ENCODE measurements at places on chromosomes 6 and 20. TPM values are rescaled to one million over a fixed set of nuclear protein-coding genes. Genes with fewer than 3 reads are reported as not detected.
A peak's percentile ranks its signal among the peaks of the same experiment; 100 is the strongest.

- H3K27ac ChIP-seq: no peak overlapping the region
- H3K27me3 ChIP-seq: peaks cover 28% of the 10 kb centered on the region
Measured at GRCh38 chr6:28537065-28537464, 11.4 kb downstream of the GPX5 start.

DNA sequence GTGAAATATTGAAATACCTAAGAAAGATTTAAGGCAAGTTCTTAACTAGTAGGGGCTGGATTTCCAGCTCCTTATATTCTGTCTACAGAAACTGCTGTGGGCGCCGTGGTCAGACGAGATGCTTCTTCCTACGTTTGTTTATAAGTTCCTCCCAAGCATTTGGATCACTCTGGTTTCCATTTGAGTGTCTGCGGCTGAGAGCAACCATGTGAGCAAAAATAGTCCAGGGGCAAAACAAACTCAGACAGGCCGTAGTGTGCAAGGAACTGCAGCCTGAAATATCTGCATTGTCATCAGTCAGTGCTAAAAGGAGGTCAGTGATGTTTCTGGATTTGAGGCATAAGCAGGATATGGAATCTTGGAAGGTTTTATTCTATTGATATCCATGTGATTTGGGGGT, 485.9 kb upstream of the JAG1 start:
- H3K36me3 ChIP-seq: no peaks in the 10 kb centered on the region
- H3K27me3 ChIP-seq: peaks cover 2% of the 10 kb centered on the region
- H3K4me3 ChIP-seq: no peak overlapping the region
- no peak overlapping the region for H3K27ac ChIP-seq
- no peaks in the 10 kb centered on the region for H3K4me1 ChIP-seq
- no peak for DNase-seq

DNA sequence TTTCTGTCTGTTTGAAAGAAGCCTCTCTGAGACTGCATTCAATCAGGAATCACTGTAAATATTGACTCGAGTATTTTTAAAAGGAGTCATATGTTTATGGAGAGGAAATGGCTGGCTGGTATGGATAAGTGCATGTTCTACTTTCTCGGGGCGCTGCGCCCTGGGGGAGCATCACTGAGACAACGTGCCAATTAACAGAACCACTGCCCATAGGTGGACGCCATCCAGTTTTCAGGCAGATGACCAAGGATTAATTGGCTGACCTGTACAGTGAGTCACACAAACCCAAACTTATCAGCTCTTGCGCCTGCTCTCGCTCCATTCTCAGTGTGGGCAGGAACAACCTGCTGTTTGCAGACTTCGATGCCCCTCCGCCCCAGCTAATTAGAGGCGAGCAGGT, 571.2 kb downstream of the QKI start:
- H3K27me3 ChIP-seq: peaks cover 2% of the 10 kb centered on the region
- no peak for DNase-seq
- no peak overlapping the region for H3K4me3 ChIP-seq

- no peak for DNase-seq
- peak overlapping the region; percentile 55 for H3K27ac ChIP-seq
- peaks cover 58% of the 10 kb centered on the region for H3K36me3 ChIP-seq
- H3K27me3 ChIP-seq: no peaks in the 10 kb centered on the region
Measured at GRCh38 chr20:35279533-35280174, 1.7 kb upstream of the MMP24OS start.

DNA sequence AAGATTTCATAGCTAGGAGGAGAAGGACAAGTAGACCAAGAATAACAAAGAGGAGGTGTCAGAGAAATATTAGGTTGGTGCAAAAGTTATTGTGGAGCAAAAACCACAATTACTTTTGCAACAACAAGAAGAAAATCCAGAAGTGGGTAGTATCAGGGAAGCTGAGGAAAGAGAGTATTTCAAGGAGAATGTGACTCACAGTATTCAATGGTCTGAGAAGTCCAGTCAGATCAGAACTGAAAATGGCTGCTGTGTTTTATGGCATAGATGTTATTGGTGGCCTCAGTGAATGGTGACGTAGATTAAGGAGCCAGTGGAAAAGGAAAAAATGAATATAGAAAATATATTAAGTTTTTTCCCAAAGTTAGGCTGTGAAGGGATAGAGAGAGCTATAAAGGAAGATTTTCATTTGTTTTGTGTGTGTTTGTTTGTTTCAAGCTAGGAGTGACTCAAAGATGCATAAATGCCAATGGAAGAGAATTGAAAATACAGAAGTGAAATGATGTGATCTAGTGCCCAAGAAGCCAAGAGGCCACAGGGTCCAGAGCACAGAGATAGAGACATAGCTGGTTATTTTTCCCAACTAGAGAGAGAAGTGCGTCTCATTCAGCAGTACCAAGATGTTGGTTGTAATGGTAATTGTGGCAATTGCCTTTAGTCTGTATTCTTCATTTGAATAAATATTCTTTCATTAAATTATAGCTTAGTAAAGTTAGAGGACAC, 112.8 kb downstream of the ADTRP start:
- H3K27me3 ChIP-seq: peaks cover 5% of the 10 kb centered on the region
- no peaks in the 10 kb centered on the region for H3K36me3 ChIP-seq
- H3K4me1 ChIP-seq: peaks cover 13% of the 10 kb centered on the region
- DNase-seq: no peak
- H3K4me3 ChIP-seq: no peak overlapping the region

DNA sequence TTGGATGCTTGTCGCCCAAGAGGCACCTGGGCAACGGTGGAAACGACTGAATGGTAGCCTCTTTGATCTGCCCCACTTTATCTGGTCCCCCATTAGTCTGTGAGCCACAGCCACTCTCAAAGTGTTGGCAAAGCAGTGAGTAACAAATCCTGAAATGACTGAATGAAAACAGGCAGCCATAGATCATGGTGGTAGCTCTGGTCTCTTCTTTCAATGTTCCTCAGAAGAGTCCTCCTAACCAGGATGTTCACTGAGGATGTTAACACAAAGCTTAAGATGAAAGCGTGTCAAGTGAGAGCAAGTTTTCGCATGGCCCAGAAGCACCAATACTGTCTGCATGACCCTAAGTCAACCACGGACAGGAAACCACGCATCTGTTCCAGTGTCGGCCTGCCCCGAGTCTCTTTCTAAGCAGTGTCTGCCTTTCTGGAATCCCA, 107.3 kb downstream of the IRF4 start:
- peaks cover 87% of the 10 kb centered on the region for H3K4me1 ChIP-seq
- H3K27ac ChIP-seq: peak overlapping the region; percentile 93
- peak; percentile 81 for DNase-seq
- H3K27me3 ChIP-seq: no peaks in the 10 kb centered on the region
- H3K36me3 ChIP-seq: peaks cover 38% of the 10 kb centered on the region

- no peak overlapping the region for H3K27ac ChIP-seq
- H3K4me1 ChIP-seq: peaks cover 12% of the 10 kb centered on the region
- no peak overlapping the region for H3K4me3 ChIP-seq
- H3K27me3 ChIP-seq: peaks cover 13% of the 10 kb centered on the region
- no peaks in the 10 kb centered on the region for H3K36me3 ChIP-seq
- DNase-seq: no peak
Measured at GRCh38 chr6:3773678-3774298, 22.3 kb upstream of the PXDC1 start.

DNA sequence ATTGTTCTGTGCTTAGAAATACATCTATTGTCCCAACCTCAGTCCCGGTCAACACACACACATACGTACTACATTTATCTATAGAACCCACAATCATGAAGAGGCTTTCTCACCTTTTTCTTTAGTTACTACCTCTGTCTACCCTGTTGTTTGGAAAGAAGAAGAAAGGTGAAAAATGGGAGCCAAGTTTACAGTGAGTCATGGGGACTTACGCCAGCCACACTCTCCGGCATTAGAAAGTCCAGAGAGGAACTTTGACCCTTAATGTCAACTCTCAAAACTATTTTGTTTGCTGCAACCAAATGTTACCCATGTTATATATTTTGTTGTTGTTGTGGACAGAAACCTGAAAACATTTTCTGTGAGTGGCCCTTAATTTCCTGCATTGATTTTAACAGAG, 259.1 kb downstream of the ZFAND3 start:
- no peak overlapping the region for H3K4me3 ChIP-seq
- H3K27ac ChIP-seq: no peak overlapping the region
- H3K27me3 ChIP-seq: no peaks in the 10 kb centered on the region

DNA sequence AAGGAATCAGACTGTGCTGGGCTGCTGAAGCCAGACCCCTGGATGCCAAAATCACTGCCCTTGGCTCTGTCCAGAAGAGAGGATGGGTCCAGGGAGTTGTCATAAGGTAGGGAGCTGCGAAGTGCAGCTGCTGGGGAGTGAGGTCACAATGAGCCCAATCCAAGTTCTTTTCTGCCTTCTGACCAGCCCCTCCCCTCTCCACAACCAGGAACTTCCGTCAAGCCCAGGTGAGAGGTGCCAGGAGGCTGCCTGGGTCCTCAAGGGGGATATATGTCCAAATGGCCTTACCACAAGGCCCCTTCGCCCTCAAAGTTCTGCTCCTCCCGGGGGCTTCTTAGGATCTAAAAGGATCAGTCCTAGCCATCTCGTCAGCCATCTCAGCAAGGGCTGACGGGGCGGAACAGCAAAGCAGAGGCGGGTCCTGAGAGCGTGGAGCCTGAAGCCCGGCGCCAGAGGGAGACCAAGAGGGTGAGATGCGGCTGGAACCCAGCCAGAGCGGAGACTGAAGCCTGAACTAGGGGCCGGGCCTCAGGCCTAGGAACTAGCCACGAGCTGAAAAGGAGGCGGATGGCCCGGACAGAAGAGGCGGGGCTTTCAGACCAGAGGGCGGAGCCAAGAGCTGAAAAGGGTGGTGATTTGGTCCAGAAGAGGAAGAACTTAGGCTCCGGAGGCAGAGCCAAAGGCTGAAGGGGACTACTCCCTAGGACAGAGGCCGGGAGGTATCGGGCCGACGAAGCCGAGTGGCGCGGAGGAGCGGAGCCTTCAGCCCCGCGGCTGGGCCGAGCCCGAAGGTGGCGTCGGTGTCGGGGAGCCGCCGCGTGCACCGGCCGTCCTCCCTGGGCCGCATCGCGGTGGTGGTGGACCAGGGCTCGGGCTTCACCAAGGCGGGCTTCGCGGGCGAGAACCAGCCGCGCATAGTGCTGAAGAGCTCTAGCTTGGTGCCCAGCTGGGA, at the start of gene ACTL10:
Gene ACTL10, plus strand, starts transcription at position 651 of the 952 bp plus-strand sequence. CDS start 555 bp downstream, outside the sequence.
- H3K27ac ChIP-seq: peak within 1 kb of the TSS; percentile 90
- H3K4me1 ChIP-seq: peaks cover 31% of the 10 kb centered on the region
- H3K36me3 ChIP-seq: peaks cover 5% of the 10 kb centered on the region
- DNase-seq: peak; percentile 89
- peak within 1 kb of the TSS; percentile 75 for H3K4me3 ChIP-seq

Gene SLC35D3
- total RNA-seq: not detected

Gene GSTA3
- not detected for total RNA-seq

Gene SRSF12
- total RNA-seq: 0.26 TPM

Gene LY6G6C
- not detected for total RNA-seq

Gene PDE7B
- 0.73 TPM for total RNA-seq

All from activated CD4-positive, alpha-beta T cell treated with anti-CD3 and anti-CD28 coated beads for 36 hours (primary cell).